ENCODE measurements at places on chromosomes 2 and 18.

GRCh38 chr18:46575851-46576250 is 81.2 kb downstream of the LOXHD1 start:
- DNase-seq = no peak

GRCh38 chr2:160087854-160088745 is 25.7 kb upstream of the PLA2R1 start:
- DNase-seq = no peak

DNA sequence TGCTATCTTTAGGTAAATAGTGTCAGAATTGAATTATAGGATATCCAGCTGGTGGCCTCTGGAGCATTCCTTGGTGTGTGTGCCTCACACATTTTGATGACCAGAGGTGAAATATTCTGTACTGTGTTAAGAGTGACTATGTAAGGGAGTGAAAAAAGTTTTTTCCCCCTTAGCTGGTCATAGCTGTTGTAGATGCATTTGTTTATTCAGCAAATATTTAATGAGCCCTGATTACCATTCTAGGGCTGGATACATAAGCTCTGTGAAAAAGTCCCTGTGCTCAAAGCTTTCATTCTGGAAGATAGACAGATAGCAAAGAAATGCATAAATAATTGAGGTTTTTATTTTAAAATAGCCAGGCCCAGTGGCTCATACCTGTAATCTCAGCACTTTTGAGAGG is 10.9 kb downstream of the TTLL4 start:
- no peak for DNase-seq

- no peak for DNase-seq
Measured at GRCh38 chr2:21250673-21251072, 126.9 kb downstream of the TDRD15 start.

DNA sequence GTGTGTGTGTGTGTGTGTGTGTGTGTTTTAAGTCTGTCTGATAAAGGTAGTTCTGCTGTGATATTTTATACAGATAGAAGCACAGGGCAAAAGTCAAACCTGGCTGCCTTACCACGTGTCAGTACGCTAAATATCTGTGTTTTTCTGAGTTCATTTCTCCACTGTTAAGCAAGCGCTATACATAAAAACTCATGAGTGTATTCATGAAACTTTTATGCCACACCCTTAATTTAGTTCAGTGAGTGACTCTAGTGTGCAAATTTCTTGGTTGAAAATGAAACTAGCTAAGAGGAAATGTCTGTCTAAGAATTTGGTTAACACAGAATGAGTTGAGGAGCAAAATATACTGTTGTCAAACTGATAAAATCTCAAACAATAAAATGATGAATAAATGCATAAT is 11.2 kb downstream of the CASP10 start:
- no peak for DNase-seq

GRCh38 chr2:10883801-10884478 is 27.8 kb upstream of the KCNF1 start:
- DNase-seq = no peak

DNA sequence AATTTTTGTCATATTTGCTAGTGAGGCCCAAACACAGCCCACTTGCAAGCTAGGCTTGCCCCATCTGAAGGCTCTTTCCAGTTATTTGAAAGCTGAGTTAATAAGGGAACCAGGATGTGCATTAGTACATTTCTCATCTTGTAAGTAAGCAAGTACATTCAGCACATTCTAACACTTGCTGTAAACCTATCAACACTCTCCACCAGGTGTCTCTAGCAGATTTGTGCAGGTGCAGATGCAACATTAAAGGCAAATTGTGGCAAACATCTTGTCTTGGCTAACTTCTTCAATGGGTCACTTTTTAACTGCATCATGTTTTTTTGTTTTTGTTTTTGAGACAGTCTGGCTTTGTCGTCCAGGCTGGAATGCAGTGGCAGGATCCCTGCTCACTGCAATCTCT is 25.3 kb upstream of the MFSD6 start:
- DNase-seq = no peak

GRCh38 chr2:28048341-28048740 is 157.8 kb downstream of the BABAM2 start:
- DNase-seq = no peak

DNA sequence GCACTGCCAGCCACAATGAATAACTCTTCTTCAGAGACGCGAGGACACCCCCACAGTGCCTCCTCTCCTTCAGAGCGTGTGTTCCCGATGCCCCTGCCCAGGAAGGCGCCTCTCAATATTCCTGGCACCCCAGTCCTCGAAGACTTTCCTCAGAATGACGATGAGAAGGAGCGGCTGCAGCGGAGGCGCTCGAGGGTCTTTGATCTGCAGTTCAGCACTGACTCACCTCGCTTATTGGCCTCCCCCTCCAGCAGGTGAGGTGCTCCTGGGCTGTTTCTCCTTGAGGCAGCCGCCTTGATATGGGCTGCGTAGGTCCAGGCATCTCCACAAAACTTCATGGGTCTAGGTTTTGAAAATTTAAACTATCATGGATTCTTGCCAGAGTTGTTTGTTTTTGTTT is 6.1 kb downstream of the NCAPH start:
- no peak for DNase-seq

DNA sequence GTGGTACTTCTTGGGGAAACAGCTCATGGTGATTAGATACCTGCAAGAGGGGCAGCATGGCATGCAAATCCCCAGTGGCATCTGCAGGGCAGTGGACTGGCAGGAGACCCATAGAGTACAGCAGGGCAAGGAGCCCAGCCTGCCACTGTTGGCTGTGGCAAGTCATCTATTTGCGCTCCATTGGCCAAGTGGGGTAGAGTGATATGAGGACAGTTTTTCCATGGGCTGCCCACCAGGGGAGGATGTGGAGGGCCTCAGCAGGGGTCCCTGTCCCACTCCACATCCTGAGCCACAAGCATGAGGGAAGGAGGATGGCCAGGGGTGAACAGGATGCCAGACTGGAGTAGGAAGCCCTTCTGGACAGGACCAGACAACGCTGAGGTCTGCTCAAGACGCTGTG is 50.9 kb upstream of the OTOF start:
- DNase-seq = no peak

GRCh38 chr2:61967262-61967661 is 61.8 kb downstream of the COMMD1 start:
- no peak for DNase-seq
